Stimulated activated CD4-positive, alpha-beta T cell treated with anti-CD3 and anti-CD28 coated beads, TNF-alpha, amount 100 ng/mL, for 4 hours (primary cell): ENCODE measurements at places on chromosomes 6 and 20.

- DNase-seq: no peak
Measured at GRCh38 chr6:142845624-142846458, 99.1 kb downstream of the HIVEP2 start.

- no peak for DNase-seq
Measured at GRCh38 chr20:16111852-16112412, 461.3 kb downstream of the KIF16B start.

DNA sequence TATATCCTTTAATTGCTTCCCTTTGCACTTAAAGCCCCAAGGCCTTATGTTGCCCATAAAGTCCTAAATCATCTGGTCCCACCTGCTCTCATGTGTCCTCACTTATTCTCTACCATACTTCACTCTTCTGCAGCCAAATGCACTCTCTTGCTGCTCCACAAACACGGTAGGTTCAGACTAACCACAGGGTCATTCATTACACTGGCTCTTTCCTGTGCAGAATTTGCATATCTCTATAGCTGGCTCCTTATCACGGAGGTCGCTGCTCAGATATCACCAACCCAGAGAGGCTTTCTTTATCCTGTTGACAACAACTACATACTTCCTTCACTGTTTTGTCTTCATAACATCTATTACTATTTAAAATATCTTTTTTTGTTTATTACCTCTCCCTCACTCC is 86.8 kb downstream of the MOXD1 start:
- no peak for DNase-seq

GRCh38 chr6:122393351-122393896 is 6.0 kb upstream of the HSF2 start:
- no peak for DNase-seq

DNA sequence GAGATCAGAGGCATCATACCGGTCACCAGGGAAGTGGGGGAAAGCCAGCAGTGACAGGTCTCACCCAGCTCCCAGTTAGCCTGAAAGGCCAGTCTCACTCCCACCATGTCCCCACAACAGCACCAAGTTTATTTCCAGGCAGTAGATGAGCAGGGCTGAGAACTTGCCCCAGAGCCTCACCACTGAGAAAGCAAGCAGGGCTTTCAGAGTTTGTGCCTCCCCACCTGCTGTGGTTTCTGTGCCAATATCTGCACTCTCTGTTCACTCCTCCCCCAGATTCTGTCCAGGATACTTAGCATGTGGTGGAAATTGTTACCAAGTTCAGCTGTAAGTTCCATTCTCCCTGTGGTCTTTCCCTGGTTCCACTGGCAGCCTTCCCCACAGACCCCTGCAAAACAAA is 255.0 kb upstream of the HTR1E start:
- DNase-seq: no peak

DNA sequence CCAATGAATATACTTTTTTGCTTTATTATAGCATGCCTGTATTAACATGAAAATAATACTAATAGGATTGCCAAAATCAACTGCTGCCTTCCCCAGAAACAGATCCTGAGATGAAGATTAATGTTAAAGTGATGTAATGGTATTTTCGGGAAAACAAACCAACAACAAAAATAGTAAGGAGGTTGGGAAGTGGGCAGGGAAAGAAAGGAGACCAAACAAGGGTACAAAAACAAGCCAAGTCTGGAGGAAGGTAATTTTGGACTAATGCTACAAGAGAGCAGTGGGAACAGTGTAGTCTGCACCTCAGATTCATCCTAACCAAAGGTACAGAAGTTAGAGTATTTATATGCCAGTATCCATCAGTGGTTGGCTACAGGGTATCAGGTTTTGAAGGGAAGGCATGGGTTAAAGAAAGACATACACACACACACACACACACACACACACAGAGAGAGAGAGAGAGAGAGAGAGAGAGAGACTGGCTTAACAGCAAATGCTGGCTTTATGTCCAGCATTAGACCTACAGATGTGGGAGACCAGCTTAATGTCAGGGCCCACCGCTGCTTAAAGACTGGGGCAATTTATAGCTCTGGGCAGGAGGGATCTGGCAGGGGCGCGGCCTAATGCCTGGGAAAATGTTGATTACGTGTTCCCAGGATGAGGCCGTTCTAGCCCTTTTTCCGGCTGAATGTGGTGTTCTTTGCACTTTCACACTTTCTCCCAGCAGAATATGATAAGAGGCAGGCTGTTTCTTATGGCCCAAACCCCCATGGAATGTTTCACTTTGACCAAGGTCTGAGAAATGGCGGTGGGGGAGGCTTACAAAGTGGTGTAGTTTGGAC is 3.8 kb upstream of the SLC17A1 start:
- DNase-seq: no peak

DNA sequence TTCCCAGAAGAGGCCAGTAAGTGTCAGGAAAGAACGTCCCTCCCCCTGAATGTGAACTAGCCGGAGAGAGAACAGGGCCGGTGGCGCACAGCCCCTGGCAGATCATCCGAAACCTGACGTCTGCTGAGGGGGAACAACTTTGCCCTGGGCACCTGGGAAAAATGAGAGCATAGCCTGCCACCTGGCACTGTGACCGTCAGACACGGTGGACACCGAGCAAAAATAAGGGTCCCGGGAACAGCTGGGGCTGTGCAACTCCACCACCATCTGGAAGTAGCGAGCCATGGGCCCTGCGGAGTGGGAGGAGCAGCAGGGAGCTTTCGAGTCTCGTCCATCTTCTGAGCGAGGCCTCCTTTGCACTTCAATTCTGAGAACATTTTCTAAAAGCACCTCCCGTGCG is 110.8 kb downstream of the EDN3 start:
- DNase-seq: no peak

DNA sequence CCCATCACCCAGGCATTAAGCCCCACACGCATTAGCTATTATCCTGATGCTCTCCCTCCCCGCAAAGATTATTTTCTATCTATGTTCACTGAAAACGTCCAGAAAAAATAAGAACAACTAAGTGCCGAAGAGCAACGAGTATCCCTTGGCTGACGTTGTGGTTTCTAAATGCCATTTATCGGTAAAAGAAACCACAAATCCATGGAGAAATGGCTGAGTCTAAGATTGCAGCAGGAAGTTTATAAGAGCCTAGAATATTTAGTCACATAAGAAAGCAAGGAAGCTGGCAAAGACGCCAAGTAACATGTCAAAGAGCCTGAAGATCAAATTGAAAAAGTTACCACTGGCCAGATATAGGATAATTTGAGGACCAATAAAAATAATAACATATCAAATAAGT is 18.1 kb upstream of the NOX3 start:
- DNase-seq: no peak
